ENCODE measurements at places on chromosomes 11 and 22. TPM values are rescaled to one million over a fixed set of nuclear protein-coding genes. Genes with fewer than 3 reads are reported as not detected.

DNA sequence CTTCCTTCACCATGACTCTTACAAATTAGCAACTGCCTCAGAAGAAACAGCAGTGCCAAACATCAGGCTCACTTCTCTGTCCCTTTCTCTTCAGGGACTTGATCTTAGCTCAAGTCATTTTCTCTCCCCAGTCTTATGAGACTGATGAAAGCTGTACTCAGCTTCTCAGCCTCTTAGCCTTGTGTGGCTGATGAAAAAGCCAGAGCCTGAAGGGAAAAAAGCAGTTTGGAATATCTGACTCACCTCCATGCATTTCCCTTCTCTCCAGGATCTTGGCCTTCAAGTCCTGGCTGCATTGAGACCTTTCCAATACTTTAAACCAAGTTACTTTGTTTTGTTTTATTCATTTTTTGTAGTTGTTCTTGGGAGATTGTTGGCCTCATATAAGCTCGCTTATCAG is 195.9 kb downstream of the SPON1 start:
- DNase-seq, result peak; percentile 21

DNA sequence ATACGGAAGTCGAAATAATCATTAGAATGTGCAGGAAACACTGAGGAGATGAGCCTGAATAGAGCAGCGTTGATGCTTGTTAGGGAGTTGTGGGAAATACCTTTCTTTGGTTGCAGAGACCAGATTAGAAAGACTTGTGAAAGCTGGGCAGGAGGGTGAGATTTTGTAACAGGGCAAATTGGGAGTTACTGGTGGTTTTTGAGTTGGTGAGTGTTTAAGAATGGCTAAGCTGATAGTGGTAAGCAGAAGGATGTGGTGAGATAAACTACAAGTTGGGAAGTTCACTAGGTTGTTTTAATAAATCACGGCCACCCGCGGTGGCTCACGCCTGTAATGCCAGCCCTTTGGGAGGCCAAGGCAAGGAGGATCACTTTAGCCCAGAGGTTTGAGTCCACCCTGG is 34.4 kb downstream of the MCAM start:
- no peak for DNase-seq

DNA sequence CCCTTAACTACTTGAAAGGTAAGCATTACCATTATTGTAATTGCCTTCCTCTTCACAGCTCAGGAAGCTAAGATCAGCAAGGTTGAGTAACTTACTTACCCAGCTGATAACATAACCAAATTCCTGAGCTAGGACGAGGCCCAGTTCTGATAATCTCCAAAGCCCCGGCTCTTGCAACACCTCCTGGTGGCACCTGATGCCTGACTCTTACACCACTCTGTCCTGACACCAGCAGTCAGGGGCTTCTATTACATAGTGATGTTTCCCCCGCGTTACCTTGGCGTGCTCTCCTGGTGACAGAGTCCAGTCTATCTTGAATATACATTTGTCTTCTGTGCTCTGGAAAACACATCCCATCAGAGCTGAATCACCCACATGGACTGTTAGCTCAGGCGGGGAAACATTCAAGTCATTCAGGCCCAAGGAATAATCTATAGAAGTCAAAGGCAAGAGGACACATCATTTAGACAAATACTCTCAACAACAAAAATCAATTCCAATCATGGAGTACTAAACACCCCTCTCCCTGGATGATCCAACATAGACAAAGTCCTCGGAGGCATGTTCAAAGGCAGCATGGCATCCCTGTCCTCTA is 12.6 kb downstream of the JAML start:
- peak; percentile 32 for DNase-seq

DNA sequence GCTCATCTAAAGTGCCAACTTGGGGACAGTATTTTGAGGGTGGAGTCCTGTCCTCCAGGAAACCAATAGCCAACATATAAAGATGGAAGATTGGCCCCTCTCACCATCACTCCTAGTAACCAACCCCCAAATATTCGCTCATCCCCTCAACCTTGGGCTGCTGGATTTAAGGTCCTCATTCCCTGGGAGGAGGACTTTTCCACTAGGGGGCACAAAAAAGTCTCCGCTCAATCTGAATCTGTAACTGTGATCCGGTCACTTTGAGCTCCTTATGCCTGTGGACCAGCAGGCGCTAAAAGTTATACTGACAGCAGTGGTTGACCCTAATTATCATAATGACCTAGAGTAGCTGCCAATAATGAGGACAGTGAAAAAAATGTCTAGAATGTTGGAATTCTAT is 20.5 kb upstream of the CLPB start:
- DNase-seq, result no peak

DNA sequence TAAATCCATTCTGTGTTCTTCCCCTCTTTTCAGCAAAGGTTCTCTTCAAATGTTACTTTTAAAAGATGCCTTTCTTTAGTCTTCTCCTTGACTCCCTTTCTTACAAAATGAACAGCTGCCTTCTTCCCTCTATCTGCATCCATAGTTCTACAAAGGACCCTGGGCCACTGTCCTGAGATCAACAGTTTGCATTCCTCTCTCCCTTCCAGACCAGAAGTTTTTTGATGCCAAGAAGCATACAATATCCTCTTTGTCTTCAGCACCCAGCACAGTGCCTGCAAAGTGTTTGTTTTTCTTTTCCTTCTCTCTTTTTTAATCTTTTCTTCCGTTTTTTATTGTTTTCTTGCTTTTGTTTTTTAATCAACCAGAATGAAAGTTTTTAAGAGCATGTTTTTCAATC is 183.5 kb upstream of the SNX19 start:
- no peak for DNase-seq

DNA sequence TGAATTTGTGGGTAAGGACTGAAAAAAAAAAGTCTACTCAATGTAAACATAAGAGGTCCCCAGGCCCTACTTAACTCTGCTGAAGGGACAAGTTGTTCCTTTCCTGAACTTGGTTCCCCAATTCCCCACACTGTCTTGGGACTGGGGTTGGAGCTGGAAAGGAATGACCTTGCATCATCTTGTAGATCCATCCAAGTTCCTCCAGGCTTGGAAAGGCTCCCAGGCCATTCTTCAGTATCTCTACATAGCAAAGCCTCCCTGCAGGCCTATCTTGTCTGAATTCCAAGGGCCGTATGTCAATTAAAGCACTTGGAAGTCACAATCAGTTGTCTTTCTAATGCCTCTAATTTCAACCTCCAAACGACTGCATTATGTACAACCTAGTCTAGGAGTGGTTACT is 361.2 kb downstream of the TMEM135 start:
- DNase-seq, result no peak

- DNase-seq, result no peak
Observed at GRCh38 chr22:45645150-45645525, 26.5 kb upstream of the ATXN10 start.

- no peak for DNase-seq
Observed at GRCh38 chr11:6273188-6273587, 13.6 kb downstream of the CCKBR start.

GRCh38 chr11:15499674-15500073 is 385.0 kb downstream of the INSC start:
- DNase-seq, result no peak

- DNase-seq, result no peak
Observed at GRCh38 chr11:63553759-63554158, 9.4 kb downstream of the PLAAT2 start.

DNA sequence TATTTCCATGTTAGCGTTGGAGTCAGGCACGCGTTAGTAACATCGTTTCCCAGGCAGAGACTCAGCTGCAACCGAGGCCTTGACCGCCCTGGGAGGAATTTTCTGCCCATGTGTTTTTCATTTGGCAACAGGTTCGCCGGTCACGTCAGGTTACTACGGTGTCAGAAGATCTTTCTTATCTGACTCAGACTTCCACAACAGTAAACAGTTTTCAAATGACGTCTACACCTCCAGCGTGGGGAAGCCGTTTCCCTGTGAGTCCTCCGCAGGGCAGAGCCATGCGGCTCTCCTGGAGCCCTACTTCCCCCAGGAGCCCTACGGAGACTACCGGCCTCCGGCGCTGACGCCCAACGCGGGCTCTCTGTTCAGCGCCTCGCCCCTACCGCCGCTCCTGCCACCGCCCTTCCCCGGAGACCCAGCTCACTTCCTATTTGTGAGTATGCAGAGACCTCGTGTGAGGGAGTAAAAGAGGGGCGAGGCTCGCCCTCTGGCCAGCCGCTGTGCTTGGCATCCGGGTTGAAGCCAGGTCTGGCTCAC is 14.3 kb upstream of the POU2AF3 start:
- DNase-seq, result no peak

Gene TPBGL
- not detected for total RNA-seq

Gene FAM118A
- total RNA-seq, result 16.3 TPM

Gene KCNK4
- total RNA-seq, result not detected

Gene OR51E1
- total RNA-seq, result not detected

Gene ANKK1
- total RNA-seq, result 0.26 TPM

Gene CD3E
- not detected for total RNA-seq

Data from bronchial epithelial cell (primary cell).